ENCODE measurements at places on chromosomes 3 and 15. TPM values are rescaled to one million over a fixed set of nuclear protein-coding genes. Genes with fewer than 3 reads are reported as not detected.

GRCh38 chr15:62927196-62927595, 115.4 kb upstream of the TPM1 start:
- no peak for DNase-seq
- H3K4me1 ChIP-seq = no peaks in the 10 kb centered on the region
- H3K4me3 ChIP-seq = no peak overlapping the region

Gene MUSTN1
- 2.0 TPM for total RNA-seq

GRCh38 chr15:98554272-98555172, 93.8 kb upstream of the IGF1R start:
- H3K4me1 ChIP-seq = no peaks in the 10 kb centered on the region
- no peak overlapping the region for H3K27ac ChIP-seq
- no peak for DNase-seq

Gene PIGZ
- not detected for total RNA-seq

DNA sequence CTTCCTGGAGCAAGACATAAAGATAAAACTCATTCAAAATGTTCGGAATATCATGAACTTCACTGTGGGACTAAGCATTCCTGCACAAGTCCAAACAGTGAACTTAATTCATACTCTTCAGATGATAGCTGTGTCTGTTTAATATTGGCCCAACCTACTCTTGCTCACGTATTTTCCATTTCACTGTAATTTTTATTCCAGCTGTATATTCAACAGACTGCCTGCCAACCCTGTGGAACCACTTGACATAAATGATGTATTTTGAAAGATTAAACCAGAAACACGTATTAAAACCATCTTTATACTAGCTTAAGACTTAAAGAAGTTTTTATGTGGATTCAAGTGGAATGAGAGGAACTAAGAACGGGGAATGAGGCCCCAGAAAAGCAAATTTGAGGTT, 172.5 kb downstream of the TMEM108 start:
- peaks cover 23% of the 10 kb centered on the region for H3K4me1 ChIP-seq
- H3K27ac ChIP-seq = no peak overlapping the region
- H3K4me3 ChIP-seq = no peak overlapping the region
- H3K36me3 ChIP-seq = no peaks in the 10 kb centered on the region

Gene CAV3
- total RNA-seq = not detected

DNA sequence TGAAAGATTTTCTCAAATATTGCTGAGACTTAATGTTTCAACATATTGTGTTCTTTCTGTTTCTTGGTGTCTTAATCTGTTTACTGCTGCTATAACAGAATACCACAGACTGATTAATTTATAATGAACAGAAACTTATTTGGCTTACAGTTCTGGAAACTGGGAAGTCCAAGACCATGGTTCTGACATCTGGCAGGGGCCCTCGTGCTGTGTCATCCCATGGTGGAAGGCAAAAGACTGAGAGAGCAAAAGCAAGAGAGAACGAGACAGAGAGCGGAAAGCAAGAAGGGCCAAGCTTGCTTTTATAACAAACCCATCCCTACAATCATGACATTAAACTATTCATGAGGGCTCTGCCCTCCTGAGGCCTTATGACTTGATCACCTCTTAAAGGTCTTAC, 88.7 kb downstream of the ARNT2 start:
- no peaks in the 10 kb centered on the region for H3K27me3 ChIP-seq
- H3K4me1 ChIP-seq = peaks cover 15% of the 10 kb centered on the region
- H3K4me3 ChIP-seq = no peak overlapping the region
- H3K36me3 ChIP-seq = no peaks in the 10 kb centered on the region

- no peaks in the 10 kb centered on the region for H3K4me1 ChIP-seq
These were observed 118.3 kb downstream of the GALK2 start for GRCh38 chr15:49288391-49288790.

DNA sequence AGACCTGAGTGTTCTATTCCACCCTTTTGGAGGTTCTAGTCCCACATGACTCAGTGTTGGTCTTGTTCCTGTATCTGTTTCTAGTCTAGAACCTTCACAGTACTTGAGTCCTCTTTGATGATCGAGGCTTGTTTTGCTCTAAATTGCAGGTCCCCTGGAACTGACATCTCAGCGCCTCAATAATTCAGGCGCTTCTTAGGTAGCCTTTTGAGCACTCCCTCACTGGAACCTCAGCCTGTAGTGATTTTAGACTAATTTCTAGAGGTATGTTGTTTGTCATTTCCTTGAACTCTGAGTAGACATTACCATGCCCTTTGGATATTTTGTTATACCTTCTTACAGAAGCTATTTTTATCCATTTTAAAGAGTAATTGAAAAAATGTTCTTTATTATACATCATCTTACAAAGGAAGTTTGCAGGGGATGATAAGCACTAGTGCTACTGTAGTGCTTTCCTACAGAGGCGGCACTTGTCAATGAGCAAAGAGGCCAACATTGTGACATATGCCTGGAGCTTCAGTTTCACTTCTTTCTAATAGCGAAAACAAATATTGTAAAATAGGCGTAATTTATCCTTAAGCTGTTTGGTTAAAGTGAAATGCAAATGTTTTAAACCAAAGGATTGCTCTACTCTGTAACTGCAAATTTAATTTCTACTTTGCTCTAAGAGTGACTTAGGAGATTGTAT, 75.7 kb downstream of the EFL1 start:
- DNase-seq = no peak
- no peak overlapping the region for H3K4me3 ChIP-seq
- no peak overlapping the region for H3K27ac ChIP-seq
- H3K36me3 ChIP-seq = peaks cover 7% of the 10 kb centered on the region
- H3K4me1 ChIP-seq = peaks cover 8% of the 10 kb centered on the region

DNA sequence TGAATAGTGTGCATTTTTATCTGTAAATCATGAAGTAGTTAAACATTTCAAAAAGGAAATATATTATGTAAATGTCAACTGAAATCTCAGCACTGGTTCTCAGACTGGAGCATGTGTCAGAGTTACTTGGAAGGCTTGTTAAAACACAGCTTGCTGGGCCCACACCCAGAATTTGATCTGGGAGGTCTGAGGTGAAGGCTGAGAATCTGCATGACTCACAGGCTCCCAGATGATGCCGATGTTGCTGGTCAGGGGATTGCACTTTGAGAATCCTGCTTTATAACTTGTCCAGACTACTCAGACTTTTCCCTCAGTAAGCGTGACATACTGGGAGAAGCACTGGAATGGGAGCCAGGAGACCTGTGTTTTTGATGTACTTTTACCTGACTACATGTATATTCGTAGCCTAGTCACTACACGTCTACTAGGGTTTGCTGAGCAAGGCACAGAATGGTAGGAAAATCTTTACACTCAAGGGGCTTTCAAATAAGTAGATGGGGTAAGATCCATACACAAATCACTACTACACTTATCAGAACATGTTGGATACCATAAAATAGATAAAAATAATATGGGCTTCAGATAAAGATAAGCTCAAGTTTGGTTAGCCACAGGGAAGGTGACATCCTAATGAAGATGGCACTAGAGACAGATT, 77.1 kb upstream of the MEX3B start:
- DNase-seq = no peak
- H3K4me1 ChIP-seq = no peaks in the 10 kb centered on the region
- no peaks in the 10 kb centered on the region for H3K27me3 ChIP-seq
- H3K36me3 ChIP-seq = no peaks in the 10 kb centered on the region
- no peak overlapping the region for H3K27ac ChIP-seq
- no peak overlapping the region for H3K4me3 ChIP-seq

- H3K36me3 ChIP-seq = no peaks in the 10 kb centered on the region
- H3K4me3 ChIP-seq = no peak overlapping the region
- H3K4me1 ChIP-seq = peaks cover 8% of the 10 kb centered on the region
- H3K27me3 ChIP-seq = no peaks in the 10 kb centered on the region
- H3K27ac ChIP-seq = no peak overlapping the region
These were observed 283.3 kb upstream of the ROBO2 start for GRCh38 chr3:76756577-76756976.

- DNase-seq = no peak
- H3K36me3 ChIP-seq = no peaks in the 10 kb centered on the region
- H3K4me3 ChIP-seq = no peak overlapping the region
- no peaks in the 10 kb centered on the region for H3K4me1 ChIP-seq
- H3K27me3 ChIP-seq = no peaks in the 10 kb centered on the region
These were observed 28.7 kb upstream of the CMC1 start for GRCh38 chr3:28212681-28213080.

Gene C3orf70
- total RNA-seq = 4.7 TPM

Gene CYP1A1
- 0.15 TPM for total RNA-seq

DNA sequence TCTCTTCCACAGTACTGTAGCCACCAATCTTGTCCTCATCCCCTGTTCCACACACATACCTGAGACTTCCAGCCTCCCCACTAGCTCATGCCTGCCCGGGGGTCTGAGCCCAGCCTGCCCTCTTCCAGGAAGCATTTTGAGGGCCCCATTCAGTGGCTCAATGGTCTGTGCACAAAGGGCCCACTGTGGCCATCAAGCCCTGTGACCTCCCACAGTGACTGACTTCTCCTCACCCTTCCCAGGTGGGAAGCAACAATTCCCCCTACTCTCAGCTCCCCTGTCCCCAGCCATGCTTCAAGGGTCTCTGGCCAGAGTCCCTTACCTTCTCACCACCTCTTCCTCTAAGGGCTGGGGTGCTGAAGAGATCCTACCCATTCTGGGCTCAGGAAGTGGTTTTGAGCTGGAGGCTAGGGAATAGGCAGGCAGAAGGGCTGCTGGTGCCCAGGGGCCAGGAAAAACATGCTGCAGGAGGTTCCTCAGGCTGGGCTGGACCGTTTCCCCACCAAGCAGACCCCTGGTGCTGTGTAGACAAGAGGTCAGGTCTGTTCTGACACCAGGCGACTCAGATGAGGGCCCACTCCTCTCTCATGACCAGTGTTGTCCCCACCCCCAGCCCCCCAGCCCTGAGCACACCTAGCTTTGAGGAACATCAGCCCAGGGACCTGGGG, 3.0 kb upstream of the KLF15 start:
- peaks cover 19% of the 10 kb centered on the region for H3K4me1 ChIP-seq
- no peak overlapping the region for H3K4me3 ChIP-seq
- no peaks in the 10 kb centered on the region for H3K36me3 ChIP-seq
- DNase-seq = no peak
- H3K27me3 ChIP-seq = peaks cover 22% of the 10 kb centered on the region

GRCh38 chr3:187286467-187287059, 5.0 kb downstream of the MASP1 start:
- H3K4me1 ChIP-seq = peaks cover 6% of the 10 kb centered on the region
- no peak overlapping the region for H3K27ac ChIP-seq
- no peak for DNase-seq
- no peak overlapping the region for H3K4me3 ChIP-seq
- peaks cover 8% of the 10 kb centered on the region for H3K27me3 ChIP-seq

DNA sequence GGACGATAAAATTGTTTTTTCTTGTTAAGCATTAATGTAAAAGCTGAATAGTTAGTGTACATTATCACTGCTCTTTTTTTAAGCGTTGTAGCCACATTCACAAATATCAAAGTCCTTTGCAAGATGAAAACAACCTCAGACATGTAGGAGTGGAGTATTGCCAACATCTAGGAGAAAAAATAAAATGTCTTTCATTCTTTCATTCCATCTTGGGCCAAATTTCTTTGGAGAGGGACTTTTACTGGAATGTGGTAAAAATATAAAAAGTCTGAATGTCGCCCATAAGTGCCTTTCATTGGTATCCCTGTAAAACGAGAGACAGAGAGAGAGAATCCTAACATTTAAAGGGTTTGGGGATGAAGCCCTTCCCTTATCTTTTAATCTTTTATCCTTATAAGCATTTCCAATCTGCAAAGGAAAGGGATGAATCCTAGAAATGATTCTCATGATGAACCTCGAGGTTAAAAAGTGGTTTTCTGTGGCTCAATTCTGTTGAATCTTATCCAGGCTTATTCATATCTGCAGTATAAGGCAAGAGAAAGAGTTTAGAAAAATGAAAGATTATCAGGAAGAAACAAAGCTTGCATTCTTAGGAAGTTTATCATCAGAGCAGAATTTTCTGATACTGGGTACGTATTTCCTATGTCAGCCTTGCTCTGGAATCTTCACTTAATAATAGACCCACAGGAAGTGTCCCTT, 1031.7 kb downstream of the MCTP2 start:
- no peak overlapping the region for H3K27ac ChIP-seq
- no peak for DNase-seq
- H3K4me3 ChIP-seq = no peak overlapping the region
- no peaks in the 10 kb centered on the region for H3K27me3 ChIP-seq

DNA sequence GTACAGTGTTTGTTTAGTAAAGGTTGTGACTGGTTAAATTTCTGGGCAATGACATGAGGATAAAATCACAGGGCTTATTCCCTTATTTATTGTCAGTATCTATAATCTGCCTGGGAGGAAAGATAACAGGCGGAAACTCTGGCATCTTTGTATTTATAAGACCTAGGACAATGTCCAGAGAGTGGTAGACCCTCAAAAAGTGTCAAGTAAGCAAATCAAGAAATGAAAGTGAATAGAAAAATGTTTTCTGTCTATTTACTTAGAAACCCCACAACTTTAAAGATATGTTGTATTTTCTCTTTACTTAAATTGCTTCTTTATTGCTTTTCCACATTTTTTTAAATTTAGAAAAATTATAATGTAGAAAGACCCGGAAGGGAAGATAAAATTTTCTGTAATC, 544.6 kb downstream of the EDEM1 start:
- DNase-seq = no peak
- no peaks in the 10 kb centered on the region for H3K36me3 ChIP-seq
- no peak overlapping the region for H3K4me3 ChIP-seq
- peaks cover 8% of the 10 kb centered on the region for H3K4me1 ChIP-seq

- no peak overlapping the region for H3K27ac ChIP-seq
- no peaks in the 10 kb centered on the region for H3K4me1 ChIP-seq
- no peak overlapping the region for H3K4me3 ChIP-seq
- no peak for DNase-seq
These were observed 177.3 kb downstream of the GAP43 start for GRCh38 chr3:115800489-115801075.

GRCh38 chr3:150921209-150921608, 16.0 kb upstream of the MINDY4B start:
- no peaks in the 10 kb centered on the region for H3K4me1 ChIP-seq
- H3K36me3 ChIP-seq = no peaks in the 10 kb centered on the region
- H3K27ac ChIP-seq = no peak overlapping the region
- H3K4me3 ChIP-seq = no peak overlapping the region
- DNase-seq = no peak

GRCh38 chr3:186517218-186517617, 27.0 kb downstream of the CRYGS start:
- no peaks in the 10 kb centered on the region for H3K36me3 ChIP-seq
- no peak overlapping the region for H3K27ac ChIP-seq
- H3K4me1 ChIP-seq = peaks cover 35% of the 10 kb centered on the region
- H3K27me3 ChIP-seq = no peaks in the 10 kb centered on the region

DNA sequence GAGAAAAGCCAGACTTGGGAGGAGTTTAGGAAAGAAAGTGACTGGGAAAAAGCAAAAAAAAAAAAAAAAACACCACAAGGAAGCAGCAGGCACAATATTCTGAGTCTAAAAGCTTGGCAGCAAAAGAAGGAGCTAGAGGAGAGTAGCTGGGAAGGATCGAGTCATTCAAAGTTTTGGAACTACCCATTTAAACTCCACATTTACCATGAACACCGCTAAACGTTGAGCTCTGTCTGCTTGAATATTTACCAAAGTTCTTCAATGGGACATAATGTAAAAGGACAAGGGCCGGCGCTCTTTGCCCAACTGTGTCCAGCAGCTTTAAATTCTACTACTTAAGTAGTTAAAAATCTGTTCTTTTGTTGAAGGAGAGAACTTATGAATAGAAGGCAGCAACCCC, 481.9 kb downstream of the FOXP1 start:
- no peaks in the 10 kb centered on the region for H3K27me3 ChIP-seq
- H3K4me3 ChIP-seq = no peak overlapping the region
- no peaks in the 10 kb centered on the region for H3K4me1 ChIP-seq
- no peak for DNase-seq

Gene RASL12
- total RNA-seq = 5.8 TPM

- H3K27me3 ChIP-seq = no peaks in the 10 kb centered on the region
- no peak overlapping the region for H3K4me3 ChIP-seq
- peaks cover 4% of the 10 kb centered on the region for H3K4me1 ChIP-seq
These were observed 7.7 kb downstream of the MAP6D1 start for GRCh38 chr3:183817639-183818038.

Gene FBN1
- total RNA-seq = 78.8 TPM

Gene LACTB
- 4.4 TPM for total RNA-seq
